ENCODE measurements at places on chromosomes 1 and 21.

- DNase-seq: peak; percentile 93
Measured at GRCh38 chr1:109643385-109644230, 12.3 kb upstream of the GSTM4 start.

DNA sequence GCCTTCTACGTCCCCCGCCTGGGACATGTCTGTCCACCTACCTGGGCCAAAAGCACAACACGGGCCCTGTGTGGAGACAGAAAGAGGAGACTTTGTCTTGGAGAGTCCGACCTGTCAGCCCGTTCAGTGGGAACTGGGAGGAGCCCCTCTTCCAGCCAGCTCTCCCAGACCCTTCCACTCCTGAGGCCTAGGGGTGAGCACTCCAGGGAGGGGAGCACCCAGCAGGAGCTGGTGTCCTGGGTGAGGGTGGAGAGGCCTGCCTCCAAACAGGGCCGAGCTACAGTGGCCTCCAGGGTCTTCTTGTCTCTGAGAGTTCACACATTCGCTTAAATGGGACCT is 546 bp downstream of the SPOCD1 start:
- peak; percentile 35 for DNase-seq

GRCh38 chr1:227793948-227794816 is 21.3 kb upstream of the PRSS38 start:
- DNase-seq: peak; percentile 87

- no peak for DNase-seq
Measured at GRCh38 chr1:39268112-39268581, 63.7 kb downstream of the MACF1 start.

GRCh38 chr1:207878939-207879338 is 32.0 kb downstream of the CD34 start:
- DNase-seq: no peak

DNA sequence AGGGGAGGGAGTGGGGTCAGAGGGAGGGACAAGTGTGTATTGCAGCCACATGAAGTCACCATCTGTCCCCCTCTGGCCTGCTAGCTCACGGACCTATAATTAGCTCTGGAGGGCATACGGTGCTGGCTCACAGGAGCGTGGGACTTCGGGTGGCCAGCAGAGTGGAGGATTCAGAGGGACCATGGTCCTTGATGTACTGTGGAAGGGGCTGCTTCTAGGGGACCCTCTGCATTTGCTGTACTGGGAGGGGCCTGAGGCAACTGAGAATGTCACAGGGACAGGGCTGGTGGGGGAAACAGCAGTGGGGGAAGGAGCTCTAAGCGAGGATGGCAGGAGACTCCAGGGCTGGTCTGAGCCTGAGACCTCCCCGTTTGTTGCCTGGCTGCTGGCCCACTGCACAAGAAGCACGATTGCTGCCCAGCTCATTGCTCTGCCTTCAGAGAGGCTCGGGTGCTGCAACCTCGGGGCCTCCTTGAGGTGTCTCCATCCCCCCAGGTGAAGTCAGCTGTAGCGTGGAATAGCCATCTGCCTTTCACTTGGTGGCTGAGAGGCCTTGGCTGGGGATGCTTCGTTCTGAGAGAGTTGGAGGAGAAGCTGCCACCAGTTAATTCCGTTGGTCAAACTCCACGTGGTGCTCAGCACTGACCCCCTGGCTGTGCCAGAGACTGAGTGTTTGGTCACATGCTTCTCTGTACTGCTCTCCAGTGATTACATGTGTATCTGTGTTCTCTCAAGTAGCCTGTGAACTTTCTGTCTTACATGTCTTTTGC is 2.7 kb downstream of the PPFIA4 start:
- DNase-seq: no peak

DNA sequence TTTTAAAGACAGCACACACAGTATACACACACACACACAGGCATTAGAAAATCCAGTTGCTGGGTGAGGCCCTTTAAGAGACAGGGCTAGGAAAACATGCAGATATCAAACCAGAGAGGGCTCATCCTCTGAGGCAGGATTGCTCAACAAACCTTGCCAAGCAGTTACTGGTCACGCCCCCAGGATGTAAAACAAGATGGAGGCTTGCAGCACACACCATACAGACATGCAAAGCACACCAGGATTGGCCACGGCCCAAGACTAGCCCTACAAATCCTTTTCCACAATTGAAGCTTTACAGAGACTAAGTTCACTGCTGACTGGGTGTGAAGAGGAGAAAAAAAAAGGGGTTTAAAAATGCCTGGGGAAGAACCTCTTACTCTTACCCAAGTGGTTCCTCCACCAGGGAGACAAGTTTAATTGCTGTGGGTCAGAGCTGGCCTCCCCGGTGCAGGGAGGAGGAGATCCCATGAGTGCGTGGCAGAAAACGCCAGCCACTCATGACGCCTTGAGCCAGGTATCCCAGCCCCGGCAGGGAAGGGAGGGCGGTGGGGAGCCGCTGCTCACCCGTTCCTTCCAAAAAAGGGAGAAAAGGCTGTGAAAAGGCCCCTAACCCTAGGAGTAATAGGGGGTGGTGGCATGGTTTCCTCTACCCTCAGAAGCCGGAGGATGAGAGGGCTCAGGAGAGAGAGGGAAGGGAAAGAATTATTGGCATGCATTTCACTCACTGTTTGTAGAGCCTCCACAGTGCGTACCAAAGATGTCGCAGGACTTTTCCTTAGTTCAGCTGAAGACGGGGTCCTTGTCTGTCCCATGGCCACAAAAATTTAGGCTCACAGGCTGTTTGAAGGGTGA is 594.6 kb upstream of the ZP4 start:
- DNase-seq: no peak

- no peak for DNase-seq
Measured at GRCh38 chr1:38567401-38567800, 292.2 kb downstream of the RRAGC start.

GRCh38 chr1:164473544-164473943 is 85.4 kb upstream of the PBX1 start:
- DNase-seq: no peak

DNA sequence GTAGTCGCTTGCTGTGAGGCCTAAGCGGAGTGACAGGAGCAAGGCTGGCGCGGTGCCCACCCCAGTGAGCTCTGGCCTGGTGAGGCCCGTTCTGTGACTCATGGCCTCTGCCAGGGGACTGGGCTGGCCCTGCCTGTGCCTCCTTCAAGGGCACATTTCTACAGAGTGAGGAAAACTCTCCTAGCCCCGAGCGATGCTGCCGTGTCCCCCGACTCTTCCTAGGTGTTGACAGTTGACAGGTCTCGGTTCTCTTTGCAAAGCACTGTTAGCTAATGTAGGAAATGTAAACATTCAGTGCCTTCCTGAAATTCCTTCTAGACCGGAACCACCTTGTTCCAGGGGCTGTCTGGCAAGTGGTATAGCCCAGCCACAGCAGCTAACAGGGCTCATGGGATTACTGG is 43.9 kb downstream of the ABCG1 start:
- DNase-seq: peak; percentile 90

GRCh38 chr1:224068458-224069072 is 45.3 kb upstream of the FBXO28 start:
- no peak for DNase-seq

DNA sequence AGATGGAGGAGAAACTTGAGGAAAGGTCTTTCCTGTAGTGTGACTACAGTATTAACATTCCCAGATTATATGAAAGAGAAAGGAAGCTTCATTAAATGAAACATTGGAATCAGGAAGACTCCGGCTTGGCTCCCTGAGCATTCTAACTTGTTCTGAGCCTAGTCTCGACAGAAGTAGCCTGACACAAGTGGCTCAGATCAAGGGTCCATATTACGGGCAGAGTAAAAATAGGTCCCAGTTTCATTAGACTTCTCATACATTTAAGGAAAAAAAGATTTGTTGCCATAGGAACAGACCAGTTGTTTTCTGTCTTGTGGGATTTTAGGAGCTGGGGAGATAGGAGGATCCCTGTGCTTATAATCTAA is 12.8 kb downstream of the SMAP2 start:
- no peak for DNase-seq

DNA sequence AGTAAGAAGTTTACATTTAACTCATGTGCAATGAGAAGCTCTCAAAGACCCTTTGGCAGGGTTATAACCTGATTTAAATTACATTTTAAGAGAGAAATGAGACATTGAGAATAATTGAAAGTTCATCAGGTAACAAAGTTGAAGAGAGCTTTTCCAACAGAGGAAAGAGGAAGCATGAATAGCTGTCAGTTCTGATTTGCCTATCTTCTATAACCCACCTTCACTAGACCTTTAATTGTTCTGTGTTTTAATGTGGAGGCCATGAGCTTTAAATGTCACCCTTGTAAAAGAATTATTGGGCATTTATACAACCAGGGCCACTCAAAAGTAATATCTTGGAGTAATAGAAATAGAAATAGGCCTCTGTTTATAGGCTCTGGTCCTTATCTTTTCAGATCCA is 9.3 kb upstream of the FCRL1 start:
- DNase-seq: no peak

GRCh38 chr1:206872139-206872538 is 6.7 kb downstream of the IL20 start:
- no peak for DNase-seq

- no peak for DNase-seq
Measured at GRCh38 chr1:119181218-119181617, 40.8 kb upstream of the WARS2 start.

- DNase-seq: no peak
Measured at GRCh38 chr1:204670152-204670927, 15.2 kb downstream of the LRRN2 start.

DNA sequence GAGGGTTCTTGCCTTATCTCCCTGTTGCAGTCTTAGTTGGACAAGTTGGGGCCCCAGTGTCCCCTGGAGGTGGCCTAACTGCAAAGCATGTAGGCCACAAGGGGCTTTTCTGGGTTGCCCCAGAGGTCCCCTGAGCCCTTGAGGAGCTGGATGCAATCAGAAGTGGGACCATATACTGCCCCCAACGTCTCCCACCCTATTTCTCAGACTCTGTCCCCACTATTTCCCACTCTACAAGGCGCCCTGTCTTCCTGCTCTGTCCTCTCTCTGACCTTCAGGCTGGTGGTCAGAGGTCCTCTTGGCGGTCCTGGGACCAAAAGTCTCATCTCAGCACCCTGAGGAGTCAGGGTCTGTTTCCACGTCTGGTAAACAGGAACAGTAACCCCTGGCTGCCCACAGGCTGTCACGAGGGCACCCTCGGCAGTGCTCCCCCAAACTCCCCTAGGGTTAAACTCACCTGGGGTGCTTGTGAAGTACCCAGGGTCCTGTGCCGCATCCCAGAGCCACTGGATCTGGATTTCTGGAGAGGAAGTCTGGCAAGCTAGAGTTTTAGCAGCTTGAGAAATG is 14.9 kb downstream of the PROK1 start:
- DNase-seq: no peak

DNA sequence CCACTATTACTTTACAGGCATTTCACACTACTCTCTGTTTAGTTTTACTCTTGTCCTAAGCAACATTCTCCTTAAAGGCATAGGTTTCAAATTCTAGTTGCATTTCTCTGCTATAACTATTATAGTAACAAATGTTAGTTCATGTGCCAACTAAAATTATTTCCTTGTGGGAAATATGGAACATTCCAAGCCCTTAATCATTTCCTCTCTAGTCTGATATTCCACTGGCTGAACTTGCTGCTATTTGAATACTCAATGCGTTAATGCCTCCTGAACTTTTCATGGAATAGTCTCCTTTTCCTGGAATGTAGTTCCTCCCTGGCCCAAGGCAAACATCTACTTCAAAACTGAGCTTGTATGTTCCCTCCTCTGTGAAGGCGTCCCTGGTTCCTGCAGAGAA is 19.3 kb upstream of the TBX19 start:
- DNase-seq: no peak

DNA sequence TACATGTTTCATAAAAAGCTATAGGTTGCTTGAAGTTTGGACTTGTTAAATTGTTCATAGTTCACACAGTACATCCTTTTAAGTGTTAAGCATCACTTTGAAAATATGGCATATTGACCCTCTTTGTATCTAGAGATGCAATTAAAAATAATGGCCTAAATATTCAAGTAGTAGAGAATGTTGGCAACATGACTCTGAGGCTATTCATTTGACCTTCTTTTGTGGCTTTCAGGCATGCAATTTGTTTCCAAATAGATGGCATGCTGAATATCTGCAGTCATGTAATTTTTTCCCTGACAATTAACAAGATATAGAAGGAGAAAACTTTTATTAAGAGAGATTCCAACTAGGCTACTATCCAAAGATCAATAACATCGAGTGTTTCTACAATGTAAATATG is 230.5 kb upstream of the ZRANB2 start:
- no peak for DNase-seq

GRCh38 chr1:217564833-217565232 is 66.1 kb downstream of the GPATCH2 start:
- no peak for DNase-seq

DNA sequence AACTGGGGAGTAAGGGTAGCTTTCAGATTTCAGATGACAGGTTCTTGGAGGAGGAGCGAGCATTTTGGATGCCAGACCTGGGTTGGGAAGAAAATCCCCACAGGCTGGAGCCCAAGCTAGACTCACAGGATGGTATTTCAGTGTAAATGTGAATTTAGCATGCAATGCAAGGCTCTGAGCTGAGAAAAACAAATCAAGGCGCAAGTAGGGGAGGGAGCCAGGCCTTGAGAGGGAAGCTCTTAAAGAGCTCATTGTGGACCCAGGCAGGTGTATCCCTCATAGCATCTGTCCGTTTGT is 386.1 kb downstream of the MATN1 start:
- DNase-seq: no peak

- no peak for DNase-seq
Measured at GRCh38 chr1:119664067-119664466, 16.0 kb upstream of the ZNF697 start.

- DNase-seq: no peak
Measured at GRCh38 chr1:66275083-66275482, 258.9 kb upstream of the SGIP1 start.

DNA sequence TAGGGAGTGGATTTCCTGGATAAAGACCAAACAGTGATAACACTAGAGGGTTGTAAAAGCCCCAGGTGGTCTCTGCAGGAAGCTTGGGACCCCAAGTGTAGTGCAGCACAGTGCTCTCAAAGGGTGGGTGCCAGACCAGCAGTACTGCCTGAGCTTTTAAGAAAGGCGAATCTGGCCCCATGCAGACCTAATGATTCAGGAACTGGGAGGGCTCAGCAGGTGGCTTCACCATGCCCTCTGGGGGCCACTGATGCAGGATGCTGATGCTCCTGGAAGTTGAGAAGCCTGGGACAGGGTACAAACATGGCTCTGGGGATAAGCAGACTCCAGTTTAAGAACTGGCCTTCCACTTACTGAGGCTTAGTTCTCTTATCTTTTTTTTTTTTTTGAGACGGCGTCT is 29.1 kb upstream of the NEK2 start:
- DNase-seq: no peak

DNA sequence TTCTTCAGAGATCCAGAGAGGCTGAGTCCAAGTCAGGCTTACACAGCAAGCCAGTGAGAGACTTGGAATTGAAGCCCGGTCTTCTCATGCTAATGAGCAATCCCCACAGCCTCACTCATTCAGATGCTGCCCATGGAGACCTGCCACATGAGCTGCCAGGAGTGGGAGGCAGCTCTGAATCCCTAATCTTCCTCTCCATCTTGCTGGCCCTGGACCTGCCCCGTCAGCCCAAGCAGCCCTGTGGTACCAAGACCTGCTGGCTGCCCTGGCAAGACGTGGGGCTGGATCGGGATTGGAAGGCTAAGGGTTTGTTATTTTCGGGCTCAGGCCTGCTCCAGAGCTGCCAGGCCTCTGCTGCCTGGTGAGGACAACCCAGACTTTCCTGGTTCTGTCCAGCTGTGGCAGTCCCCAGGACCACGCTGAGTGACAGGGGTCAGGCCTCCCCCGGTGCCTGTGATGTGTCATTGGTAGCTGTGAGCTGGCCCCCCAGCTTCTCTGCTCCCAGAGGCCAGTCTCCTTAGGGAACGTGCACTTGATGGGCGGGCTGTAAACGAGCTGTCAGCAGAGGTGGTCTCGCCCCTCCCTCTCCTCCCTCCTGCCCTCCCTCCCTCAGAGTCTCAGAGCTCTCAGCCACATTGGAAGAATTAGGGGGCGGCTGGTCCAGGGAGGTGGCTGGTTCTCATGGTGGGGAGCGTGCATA is 135.0 kb downstream of the FOXD2 start:
- no peak for DNase-seq

Data from cardiac septum (tissue), 1 donor.